ENCODE measurements at places on chromosomes 5 and 9.

DNA sequence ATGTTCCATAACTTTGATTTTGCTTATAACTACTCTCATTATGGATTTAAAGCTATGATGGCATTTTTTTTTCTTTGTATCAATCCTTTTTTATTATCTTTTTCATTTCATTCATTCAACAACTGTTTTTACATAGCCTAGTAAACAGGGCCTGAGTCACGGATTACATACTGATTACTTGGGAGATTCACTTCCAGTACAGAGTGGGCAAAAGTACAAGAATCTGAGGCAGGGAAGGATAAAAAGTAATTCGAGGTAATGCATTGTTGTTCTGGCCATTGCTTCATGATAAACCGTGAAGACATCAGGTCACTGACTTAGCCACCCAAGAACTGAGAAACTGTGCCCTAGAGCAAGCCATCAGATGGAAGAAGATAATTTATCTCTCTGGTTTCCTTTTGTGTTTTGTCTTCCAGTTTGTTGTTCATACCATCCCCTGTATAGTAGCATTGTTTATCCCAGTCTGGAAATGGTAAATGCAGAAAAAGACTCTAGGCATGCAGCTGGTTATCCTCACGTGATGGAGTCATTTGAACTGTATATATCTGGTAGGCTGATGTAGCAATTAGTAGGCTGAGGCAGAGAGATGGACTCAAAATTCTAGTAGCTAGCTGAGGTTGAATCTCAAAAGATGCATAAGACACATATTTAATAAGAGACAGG, 145.6 kb downstream of the CNTLN start:
- no peak for DNase-seq

DNA sequence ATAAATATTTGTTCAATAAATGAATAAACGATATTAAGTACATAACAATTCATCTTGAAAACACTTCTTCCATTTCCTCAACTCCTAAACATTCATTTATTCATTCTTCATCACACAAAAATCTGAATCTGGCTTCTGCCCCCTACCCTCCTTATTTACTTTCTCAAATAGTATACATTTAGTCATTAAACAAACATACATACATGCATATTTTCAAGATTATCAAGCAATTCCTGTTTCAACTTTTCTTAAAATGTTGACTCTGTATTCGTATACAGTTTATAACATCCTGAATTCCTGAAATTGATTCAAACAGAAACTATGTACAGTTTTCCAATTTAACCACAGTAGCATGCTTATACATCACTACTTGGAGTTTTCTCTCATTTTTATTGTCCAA, 129.0 kb downstream of the MUSK start:
- DNase-seq = no peak

DNA sequence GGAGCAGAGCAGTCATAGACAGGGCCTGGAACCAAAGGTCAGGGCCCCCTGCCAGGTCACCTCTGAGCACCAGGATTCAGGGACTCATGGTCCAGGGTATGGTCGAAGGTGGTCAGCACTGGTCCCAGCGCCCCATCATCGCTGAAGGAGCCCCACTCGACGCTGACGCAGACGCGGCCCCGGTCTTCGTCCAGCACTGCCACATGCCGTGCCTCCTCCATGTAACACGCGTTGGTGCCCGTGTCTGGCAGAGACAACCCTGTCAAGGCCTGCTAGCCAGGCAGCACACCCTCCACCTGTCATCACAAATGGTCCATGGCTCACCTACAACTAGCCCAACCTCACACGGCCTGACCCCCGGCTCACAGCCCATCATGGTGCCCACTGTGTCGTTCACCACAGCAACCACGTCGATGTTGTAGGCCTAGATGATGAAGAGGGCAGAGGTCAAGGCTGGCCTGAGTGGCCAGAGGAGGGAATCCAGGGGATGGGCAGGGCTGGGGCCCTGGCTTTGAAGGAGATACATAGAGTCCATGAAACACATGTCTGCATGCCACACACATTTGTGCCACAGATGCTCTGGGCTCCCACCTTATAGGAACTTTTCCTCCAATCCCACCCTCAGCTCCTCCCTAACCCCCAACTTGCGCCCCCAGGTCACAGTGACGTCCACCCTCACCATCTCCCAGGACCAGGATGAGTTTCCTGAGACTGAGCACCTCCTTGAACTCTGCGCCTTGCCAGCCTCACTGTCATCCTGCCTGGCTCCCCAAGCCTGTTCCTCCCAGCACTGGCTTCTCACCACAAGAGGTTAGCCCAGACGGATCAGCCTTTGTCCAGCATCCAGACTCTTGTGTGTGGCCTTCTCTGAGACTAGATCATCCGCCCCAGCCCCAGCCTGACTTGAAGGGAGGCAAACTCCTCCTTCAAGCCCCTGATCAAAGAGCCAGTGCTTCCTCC, 9.5 kb downstream of the HK3 start:
- peak; percentile 46 for DNase-seq

GRCh38 chr5:149831492-149831891, 101.4 kb downstream of the PPARGC1B start:
- no peak for DNase-seq

DNA sequence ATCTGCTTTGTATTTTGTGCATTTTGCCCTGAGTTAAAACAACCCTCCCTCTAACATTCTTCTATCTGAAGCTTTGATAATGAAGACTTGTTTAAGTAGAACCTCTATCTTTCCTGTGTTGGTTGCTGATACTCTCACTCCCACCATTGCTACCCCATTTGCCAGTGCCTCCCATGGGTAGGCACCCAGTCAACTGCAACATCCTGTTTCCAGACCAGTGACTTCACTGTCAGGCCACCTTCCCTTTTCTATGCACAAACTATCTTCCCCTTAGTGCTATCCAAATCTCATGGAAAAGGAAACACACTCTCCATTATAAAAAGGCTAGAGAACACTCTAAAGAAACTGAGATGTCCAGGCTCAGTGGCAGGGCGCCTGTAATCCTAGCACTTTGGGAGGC, 5.6 kb upstream of the IARS1 start:
- DNase-seq = no peak

- no peak for DNase-seq
These were observed 56.7 kb downstream of the TSSK1B start for GRCh38 chr5:113378081-113378480.

DNA sequence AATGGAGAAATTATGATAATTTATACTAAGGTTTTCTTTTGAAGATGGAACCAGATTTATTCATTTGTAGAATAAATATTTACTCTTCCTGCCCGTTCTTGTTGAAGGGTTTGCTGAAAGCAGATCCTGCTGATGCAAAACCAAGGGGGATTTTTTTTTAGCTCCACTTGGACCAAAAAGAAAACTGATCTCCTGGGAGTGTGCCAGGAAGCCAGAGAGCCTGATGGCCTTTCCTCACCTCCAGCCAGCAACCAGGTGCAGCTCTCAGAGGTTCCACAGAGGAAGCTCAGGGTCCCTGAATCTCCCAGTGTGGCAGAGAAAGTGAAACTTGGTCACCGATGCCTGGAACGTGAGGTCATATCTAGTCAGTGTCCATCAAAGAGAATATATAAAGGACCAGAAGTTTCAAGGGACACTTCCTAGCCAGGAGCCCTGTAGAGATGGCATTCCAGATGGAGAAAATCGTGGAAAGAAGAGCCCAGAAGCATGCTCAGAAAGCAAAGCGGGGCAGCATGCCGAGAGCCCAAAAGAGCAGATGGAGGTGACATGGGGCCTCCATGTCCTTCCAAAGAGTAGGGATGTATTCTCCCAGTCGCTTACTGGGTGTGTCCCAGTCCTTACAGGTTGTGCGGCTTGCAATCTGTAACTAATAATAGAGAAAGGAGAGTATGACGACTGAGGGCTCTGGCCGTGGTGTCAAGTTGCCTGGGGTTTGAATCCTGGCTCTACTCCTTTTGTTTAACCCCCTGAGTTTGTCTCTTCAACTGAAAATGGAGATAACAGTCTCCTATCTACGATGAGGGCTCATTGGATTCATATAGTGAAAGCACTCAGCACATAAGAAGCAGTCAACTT, 12.2 kb downstream of the AFAP1L1 start:
- DNase-seq = no peak

GRCh38 chr5:151144275-151144674, 13.3 kb downstream of the ANXA6 start:
- no peak for DNase-seq

- DNase-seq = no peak
These were observed 6.9 kb downstream of the NR4A3 start for GRCh38 chr9:99828417-99829176.

DNA sequence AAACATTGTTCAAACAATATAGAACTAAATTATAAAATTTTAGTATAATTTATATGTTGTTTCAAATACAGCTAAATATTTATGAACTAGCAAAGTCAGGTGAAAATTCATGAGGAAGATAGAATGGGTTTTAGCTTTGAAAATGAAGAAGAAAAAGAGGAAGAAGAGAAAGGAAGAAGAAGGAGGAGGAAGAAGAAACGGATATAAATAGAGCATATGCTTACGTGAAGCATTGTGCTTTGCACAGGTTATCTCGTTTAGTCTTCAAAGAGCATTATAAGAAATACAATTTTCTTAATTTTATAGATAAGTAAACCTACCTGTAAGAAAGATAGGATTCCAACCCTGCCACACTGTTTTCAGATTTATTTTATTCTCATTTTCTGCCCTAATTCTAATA, 620.6 kb upstream of the DAB2 start:
- DNase-seq = no peak
